ENCODE measurements at places on chromosomes 5 and 9.

DNA sequence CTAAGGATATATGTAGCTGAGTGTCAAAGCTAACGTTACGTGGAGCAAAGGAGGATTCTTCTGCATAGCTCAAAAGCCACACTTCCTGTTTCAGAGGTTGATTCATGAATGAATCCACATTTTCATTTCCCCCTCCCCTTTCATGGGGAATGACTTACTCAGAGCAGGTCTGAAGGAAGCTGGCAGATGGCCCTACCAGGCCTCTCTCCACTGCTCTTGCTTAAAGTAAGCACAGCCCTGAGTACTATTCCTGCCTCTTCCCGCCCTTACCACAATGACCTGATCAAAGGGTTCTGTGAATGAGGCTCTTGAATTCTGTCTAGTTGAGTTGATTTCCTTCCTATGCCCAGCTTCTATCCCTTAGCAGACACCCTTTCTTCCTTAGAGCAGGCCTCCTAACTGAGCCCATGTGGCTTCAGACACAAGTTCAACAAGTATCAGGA is 6.3 kb downstream of the IGIP start:
- no peak overlapping the region for H3K27ac ChIP-seq
- DNase-seq: no peak
- H3K4me3 ChIP-seq: no peak overlapping the region
- peaks cover 17% of the 10 kb centered on the region for H3K4me1 ChIP-seq

GRCh38 chr9:80899208-80899607 is 790.1 kb downstream of the TLE1 start:
- no peak overlapping the region for H3K4me3 ChIP-seq
- no peak overlapping the region for H3K27ac ChIP-seq
- no peak for DNase-seq
- no peaks in the 10 kb centered on the region for H3K4me1 ChIP-seq
- H3K36me3 ChIP-seq: no peaks in the 10 kb centered on the region
- no peaks in the 10 kb centered on the region for H3K27me3 ChIP-seq

DNA sequence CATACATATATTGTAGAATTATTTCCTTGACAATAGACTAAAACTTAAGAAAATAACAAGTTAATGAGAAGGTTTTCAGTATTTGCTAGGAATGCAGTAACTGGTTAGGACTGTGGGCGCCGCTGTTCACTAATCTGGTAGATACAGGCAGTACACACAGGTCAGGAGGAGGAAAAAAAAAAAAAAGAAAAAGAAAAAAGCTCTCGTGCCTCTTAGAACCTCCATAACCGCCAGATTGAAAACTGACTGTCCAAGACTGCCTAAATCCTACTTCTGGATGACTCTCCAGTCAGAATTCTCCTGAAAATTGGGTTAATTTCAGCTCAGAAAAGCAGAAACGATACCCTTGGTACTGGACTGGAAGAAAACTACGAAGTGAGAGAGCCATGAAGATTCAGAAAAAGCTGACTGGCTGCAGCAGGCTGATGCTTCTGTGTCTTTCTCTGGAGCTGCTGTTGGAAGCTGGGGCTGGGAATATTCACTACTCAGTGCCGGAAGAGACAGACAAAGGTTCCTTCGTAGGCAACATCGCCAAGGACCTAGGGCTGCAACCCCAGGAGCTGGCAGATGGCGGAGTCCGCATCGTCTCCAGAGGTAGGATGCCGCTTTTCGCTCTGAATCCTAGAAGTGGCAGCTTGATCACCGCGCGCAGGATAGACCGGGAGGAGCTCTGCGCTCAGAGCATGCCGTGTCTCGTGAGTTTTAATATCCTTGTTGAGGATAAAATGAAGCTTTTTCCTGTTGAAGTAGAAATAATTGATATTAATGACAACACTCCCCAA is at the start of gene PCDHGA1:
Gene PCDHGA1 (plus strand): TSS at position 216 of the 782 bp plus-strand sequence.
- peak within 1 kb of the TSS; percentile 28 for H3K4me3 ChIP-seq
- peaks cover 37% of the 10 kb centered on the region for H3K27me3 ChIP-seq
- peaks cover 5% of the 10 kb centered on the region for H3K36me3 ChIP-seq
- no peak for DNase-seq

- H3K36me3 ChIP-seq: no peaks in the 10 kb centered on the region
- no peaks in the 10 kb centered on the region for H3K27me3 ChIP-seq
- H3K4me3 ChIP-seq: no peak overlapping the region
- H3K4me1 ChIP-seq: no peaks in the 10 kb centered on the region
Measured at GRCh38 chr5:145479271-145479670, 355.9 kb downstream of the PRELID2 start.

DNA sequence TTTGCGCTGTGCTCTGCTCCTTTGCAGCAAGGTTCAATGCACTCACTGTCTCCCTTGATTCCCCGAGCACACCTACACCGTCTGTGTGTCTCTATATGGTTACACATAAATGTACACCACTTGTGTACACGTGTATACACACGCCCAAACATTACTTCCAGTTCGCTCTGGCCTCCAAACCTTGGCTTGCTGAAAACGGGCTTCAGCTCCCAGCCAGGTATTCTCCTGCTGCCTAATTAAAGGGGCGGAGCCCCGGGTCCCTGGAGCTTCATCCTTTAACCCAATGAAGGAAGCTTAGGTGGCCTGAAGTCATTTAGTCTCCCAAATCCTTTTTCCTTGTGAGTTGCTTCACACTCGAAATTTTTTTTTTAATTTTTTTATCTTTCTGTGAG is 4.6 kb downstream of the ISL1 start:
- H3K27me3 ChIP-seq: peaks cover 85% of the 10 kb centered on the region
- no peak overlapping the region for H3K4me3 ChIP-seq
- no peaks in the 10 kb centered on the region for H3K4me1 ChIP-seq
- no peak for DNase-seq
- H3K27ac ChIP-seq: no peak overlapping the region

DNA sequence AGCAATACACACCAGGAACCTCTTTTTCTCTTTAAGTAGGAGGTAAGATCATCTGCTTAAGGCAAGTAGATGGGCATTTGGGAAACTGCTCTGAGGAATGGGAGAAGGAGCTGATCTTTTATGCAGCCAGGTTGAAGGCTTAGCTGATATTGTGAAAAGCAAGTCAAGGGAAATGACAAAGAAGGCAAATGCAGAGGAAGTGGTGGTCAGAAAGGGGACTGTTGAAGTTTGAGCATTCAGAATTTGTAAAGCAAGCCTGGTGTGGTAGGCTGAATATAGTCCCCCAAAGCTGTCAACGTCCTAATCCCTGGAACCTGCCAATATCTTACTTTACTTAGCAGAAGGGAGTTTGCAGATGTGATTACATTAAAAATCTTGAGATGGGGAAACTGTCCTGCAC is 128.9 kb downstream of the ADAMTS12 start:
- no peaks in the 10 kb centered on the region for H3K36me3 ChIP-seq
- no peak for DNase-seq
- no peak overlapping the region for H3K4me3 ChIP-seq
- no peak overlapping the region for H3K27ac ChIP-seq
- H3K4me1 ChIP-seq: no peaks in the 10 kb centered on the region
- peaks cover 4% of the 10 kb centered on the region for H3K27me3 ChIP-seq

GRCh38 chr9:115880221-115880885 is 273.2 kb upstream of the PAPPA start:
- no peak overlapping the region for H3K27ac ChIP-seq
- DNase-seq: no peak
- no peaks in the 10 kb centered on the region for H3K27me3 ChIP-seq

Data from T-helper 2 cell treated with Interferon-gamma antibody and Interleukin-4, amounts not matched to agents 5 μg/mL and 100 μg/mL, for 36 hours (primary cell).